ENCODE measurements at places on chromosomes 5 and 9. TPM values are rescaled to one million over a fixed set of nuclear protein-coding genes. Genes with fewer than 3 reads are reported as not detected.

DNA sequence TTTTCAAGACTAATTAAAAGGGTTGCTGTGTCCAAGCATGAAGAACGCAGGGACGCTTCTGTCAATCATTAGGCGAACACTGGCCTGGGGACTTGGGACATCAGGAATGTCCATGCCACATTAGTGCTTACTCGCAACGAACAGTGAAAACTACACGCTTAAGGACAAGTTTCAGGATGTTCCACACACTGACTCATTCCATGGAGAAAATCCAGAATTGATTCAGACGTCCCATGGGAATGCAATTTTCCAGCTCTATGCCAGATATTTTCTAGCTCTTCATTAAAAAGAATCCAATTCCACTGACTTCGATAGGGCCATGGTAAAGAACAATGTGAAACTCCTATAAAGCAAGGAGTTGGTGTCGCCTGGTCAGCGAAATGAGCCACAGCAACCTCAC, 98.2 kb downstream of the CAMSAP1 start:
- no peak for DNase-seq

DNA sequence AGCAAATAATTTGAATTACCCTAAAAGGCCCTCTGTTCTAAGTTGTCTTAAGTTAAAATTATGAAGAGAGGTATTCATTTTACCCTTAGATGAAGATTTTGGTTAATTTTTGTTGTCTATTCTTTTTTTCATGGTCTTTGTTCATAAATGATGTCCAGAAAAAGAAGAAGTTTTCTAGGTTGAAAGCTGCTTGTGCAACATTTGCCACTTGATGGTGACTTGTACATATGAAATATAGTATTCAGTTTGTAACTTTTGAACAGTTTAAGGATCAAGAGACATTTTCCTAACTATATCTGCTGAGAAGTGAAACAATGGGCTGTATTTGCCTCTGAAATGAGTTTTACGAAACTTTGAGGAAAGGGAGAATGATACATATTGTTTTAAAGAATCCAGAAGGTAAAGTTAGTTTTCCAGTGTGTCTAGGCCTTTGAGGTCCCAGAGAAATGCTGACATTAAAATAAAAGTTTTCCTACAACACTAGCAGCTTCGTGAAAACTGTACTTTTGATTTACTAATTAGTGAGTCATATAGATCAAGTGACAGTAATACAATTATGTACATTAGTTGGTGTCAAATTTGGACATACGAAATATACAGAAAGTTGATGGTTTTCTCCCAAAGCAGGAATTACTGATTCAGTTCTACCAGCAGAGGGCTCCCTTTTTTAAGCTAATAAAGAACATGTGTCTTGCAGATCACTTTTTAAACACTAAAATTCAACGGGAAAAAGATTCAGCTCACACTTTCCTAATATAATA, 70.5 kb downstream of the PIK3R1 start:
- DNase-seq: no peak

AQP3 gene
- total RNA-seq: 1.1 TPM

DNA sequence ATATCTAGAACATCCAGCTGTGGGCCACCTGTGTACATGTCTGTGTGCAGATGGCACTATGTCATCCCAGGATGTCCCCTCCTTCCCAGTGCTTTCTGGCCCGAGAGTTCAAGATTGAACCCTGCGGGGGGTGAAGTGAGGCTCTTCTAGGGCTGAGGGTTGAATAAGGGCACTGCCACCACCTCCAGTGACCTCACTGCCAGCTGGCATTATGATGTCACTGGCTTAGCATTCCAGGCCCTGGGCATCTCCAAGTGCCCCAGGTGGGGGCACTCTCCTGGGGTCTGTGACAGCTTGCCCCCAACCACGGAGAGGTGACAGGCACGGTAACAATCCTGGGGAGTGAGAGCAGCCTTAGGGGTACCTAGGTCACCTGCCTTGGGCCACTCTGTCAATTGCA, 27.1 kb downstream of the CXXC5 start:
- no peak for DNase-seq

JAK2 gene
- 7.1 TPM for total RNA-seq

CEP78 gene
- total RNA-seq: 14.8 TPM

DNA sequence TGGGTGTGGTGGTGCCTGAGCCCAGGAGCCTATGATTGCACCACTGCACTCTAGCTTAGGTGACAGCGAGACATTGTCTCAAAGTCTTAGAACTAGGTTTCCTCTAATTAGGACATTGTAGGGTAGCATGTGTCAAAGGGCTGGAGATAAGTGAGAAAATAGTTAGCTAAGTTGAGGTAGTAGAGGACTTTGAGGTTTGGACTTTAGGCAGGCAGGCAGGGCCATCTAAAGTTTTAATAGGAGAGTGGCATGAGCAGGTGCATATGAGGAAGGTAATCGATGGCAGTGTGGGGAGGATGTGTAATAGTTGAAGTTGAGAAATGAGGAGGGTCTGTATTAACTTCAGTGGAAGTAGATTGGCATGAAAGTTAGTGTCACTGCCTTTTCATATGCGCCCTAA, 21.1 kb downstream of the CNOT6 start:
- DNase-seq: no peak

- no peak for DNase-seq
These were observed 723 bp downstream of the SNX18 start for GRCh38 chr5:54518146-54518817.

CCNI2 gene
- 1.6 TPM for total RNA-seq

Data from kidney epithelial cell (primary cell).